ENCODE measurements at places on chromosomes 4 and X.

- no peak for DNase-seq
Observed at GRCh38 chrX:130654409-130654950, 248.5 kb downstream of the ENOX2 start.

- no peak for DNase-seq
Observed at GRCh38 chrX:70826715-70827114, 81.8 kb downstream of the TEX11 start.

DNA sequence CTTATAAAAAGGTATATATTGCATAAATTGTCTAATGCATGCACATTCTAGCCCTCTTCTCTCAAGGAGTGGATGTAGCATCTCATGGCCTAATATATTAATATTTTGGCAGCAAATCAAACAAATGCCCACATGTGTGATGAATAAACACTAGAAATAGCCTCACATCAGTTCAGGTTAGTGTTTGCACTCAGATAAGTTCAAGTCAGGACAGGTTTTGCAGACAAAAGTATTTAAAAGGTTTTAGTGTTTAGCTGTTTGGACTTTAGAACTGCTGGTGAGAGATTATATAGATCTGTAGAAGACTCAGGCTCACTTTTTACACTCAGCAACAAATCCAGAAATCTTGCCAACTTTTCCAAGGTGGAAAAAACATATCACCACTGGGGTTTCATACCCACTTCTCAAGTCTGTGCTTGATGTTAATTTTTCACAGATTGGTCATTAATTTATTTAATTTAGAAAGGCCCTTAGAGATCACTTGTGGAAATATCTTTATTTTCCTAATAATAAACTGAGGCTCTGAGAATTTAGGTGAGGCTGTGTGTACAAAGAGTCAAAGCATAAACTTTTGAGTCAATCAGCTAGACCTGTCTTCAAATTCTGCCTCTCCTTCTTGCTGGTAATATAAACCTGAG lies 362.6 kb downstream of the GASK1B start:
- DNase-seq, result no peak

- DNase-seq, result no peak
Observed at GRCh38 chr4:37865450-37865849, 25.4 kb upstream of the TBC1D1 start.

DNA sequence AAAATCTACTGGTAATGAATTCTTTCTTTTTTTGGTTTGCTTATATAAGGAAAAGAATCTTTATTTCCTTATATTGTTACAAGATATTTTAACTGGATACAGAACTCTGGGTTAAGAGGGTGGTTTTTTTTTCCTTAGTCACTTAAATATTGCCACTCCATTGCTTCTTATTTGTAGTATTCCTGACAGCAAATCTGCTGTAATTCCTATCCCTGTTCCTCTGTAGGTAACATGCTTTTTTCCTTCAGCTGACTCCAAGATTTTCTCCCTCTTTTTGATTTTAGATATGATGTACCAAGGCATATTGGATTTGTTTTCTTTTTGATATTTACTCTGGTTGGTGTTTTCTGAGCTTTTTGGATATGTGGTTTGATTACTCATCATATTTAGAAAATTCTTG lies 278.6 kb downstream of the EVC2 start:
- DNase-seq, result no peak

- no peak for DNase-seq
Observed at GRCh38 chr4:165199286-165199685, 8.1 kb upstream of the KLHL2 start.

- no peak for DNase-seq
Observed at GRCh38 chrX:110915570-110915969, 120.0 kb upstream of the CHRDL1 start.

GRCh38 chr4:173094739-173095421 lies 73.7 kb upstream of the GALNT7 start:
- no peak for DNase-seq

GRCh38 chr4:19455196-19455595 lies 796.5 kb upstream of the SLIT2 start:
- DNase-seq, result no peak

- no peak for DNase-seq
Observed at GRCh38 chr4:52995360-52996030, 133.4 kb downstream of the RASL11B start.

DNA sequence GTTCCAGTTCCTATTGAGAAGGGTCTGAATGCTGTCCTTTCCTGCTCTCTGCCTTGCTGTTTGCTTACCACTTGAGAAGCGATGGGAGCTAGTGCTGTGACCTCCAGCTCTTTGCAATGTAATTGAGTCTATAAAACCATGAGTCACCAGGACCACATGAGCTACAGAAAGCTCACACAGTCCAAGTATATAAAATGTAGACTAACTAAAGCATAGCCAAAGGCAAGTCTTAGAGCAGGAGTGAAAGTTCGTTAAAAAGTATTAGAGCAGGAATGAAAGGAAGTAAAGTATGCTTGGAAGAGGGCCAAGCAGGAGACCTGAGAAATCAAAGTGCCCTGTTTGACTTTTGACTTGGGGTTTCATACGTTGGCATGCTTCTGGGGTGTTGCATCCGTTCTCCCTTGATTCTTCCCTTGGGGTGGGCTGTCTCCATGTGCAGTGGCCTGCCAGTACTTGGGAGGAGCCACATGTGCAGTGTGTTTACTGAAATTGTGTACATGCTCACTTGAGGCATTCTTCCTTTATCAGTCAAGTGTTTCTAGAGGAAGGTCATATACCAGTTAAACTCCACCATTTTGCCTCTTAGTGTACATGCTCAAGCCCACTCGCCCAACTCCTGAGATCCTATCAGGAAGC lies 71.3 kb upstream of the KIT start:
- DNase-seq, result no peak

DNA sequence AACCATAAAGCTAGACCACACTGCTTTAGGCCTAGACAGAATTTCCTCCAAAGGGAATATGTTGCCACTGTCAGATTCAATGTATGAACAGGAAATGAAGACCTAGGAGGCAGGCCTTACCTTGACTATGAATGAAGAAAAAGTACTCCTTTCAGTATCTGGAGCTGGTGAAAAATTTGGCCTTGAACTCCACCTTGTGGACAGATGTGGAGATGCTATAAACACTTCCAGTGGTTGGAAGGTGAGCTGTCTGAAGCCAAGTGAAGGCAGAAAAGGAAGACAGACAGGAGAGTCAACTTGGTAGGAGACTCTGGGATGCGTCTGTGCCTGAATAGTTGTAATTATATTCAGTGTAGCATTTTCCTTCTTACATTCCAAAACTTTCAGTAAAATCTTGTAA lies 17.2 kb downstream of the SPIN3 start:
- no peak for DNase-seq

DNA sequence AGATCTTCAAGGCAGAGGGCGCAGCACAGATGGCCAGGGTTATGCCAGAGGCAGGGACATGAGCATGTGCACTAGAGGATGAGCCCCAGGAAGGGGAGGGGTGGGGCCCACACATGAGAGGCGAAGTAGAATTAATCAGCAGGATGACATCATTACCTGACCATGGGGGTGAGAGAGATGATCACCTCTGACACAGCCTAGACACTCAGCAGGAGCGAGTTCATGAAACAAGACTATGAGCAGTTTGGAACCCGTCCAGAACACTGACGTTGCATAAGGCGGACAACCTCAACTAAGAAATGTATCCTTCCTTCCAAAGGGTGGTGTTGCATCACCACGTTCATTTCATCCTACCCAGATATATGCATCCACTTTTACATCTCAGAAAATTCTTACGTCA lies 446.7 kb upstream of the TENM3 start:
- no peak for DNase-seq

DNA sequence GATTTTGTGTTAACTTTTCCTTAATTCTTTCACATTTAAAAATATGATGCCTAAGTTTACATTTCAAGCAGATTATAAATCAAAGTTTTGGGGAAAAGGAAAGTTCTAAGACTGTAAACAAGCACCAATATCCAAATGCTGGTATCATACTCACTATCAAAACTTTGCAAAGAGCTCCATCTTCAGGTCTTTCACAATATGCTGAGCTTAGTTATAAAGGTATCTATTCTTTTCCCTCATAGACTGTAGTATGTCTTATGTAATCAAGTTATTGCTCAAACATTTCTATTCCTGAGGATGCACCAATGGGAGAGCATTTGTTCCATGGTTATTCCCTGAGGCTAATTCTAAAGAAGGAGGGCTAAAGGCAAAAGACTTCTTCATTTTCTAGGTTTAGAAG lies 207.9 kb upstream of the FAM241A start:
- DNase-seq, result no peak

Data from neuronal stem cell (in vitro differentiated cells).